Fibroblast of skin of left quadriceps (primary cell): ENCODE measurements at places on chromosomes 3 and 15.

GRCh38 chr3:64353226-64353625 is 128.0 kb upstream of the PRICKLE2 start:
- DNase-seq = no peak

DNA sequence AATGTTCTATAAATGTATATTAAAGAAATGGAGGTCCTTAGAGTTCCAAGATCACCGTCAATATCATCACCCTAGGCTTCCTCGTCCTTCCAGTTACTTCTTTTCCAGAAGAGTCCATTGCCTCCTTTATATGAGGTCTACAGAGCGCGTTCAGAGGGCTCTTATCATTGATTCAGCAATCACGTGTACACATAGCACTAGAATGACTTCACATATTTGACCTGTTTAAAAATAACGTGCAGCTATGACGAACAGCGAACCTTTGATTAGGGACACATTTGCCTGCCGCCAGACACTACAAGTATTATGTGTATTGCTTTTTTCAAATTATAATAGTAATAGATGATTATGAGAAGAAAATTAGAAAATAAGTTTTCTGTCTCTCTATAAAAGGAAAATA is 26.0 kb downstream of the IGF1R start:
- no peak for DNase-seq

GRCh38 chr3:181302960-181303359 is 313.4 kb upstream of the DNAJC19 start:
- no peak for DNase-seq

DNA sequence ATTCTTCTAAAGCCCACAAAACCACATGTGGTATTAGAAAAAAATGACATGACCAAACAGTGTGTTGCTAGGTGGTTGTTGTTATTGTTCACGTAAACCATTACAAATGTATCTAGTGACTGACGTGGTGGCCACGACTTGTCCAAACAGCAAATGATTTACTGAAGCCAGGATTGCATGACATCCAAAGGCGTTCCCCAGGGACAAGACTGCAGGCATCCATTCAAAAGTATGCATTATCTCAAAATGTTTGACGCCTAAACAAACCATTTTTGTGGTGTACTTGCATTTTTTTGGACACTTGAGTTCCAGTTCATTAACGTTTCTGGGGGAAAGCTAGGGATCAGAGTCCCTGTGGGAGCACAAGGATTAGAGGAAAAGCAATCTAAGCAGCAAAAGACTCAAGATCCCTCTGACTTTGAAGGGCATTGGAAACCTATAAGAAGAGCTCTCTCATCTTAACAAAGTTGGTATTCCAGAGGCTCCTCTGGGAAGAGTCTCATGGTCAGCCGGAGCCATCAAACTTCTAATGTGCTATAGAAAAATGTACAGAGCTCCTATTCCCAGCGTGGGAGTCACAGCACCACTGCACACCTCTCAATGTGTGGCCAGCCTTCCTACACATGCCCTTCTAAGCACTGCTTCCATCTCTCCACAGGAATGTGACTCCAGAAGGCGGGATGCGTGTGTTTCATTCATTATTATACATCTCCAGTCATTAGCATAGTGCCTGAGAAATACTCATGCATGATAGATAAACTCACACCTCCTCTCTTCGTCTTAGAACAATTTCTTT is 62.9 kb downstream of the FBN1 start:
- DNase-seq = peak; percentile 96

DNA sequence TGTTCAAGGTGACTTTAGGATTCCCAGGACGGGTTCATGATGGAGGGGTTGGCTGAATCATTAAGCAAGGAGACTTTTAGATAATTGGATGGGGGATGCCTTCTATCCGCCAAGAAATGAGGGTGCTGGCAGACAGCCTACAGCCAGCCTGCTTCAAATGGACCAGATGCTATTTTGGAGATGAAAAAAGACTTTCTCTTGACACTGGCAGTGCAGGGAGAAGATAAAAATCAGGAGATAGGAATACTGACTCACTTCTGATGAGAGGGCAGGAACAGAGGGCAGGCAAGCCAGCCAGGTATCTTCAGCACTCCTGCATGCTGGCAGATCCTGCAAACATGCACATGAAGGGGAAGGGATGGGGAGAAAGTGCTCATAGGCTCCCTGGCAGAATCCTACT is 7.7 kb upstream of the SYN2 start:
- no peak for DNase-seq

DNA sequence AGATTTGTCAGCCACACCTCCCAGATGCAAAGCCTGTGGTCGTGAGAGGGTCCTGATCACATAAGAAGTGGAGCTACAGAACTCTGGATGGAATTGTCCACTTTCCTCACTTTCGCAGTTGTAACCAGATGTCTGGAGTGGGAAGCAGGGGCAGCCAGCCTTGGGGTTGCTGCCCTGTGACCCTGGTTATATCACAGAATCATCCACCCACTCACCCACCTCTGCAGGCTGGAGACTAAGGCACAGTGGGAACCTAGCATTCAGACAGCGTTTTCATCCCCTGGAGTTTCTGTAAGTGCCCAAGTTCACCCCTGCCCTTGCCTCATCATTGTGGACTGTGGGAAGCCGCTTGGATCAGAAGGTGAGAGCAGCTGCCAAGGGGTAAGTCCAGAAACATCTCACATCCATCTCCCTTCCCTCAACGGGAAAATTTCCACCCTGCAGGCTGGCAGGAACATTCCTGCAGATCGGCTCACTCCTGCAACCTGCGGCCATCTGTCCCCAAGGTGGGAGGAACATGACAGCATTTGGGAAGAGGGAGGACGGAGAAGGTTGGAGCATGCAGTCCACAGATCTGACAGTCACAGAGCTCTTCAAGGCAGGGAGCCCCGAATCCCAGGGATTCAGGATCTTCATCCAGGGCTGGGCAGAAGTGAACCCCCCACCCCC is 2.9 kb upstream of the IQSEC1 start:
- no peak for DNase-seq
